ENCODE measurements at places on chromosomes 6 and 20.

- DNase-seq: no peak
Measured at GRCh38 chr6:165732696-165733488, 69.9 kb upstream of the PDE10A start.

- no peak for DNase-seq
Measured at GRCh38 chr6:1386038-1386709, 3.2 kb upstream of the FOXF2 start.

DNA sequence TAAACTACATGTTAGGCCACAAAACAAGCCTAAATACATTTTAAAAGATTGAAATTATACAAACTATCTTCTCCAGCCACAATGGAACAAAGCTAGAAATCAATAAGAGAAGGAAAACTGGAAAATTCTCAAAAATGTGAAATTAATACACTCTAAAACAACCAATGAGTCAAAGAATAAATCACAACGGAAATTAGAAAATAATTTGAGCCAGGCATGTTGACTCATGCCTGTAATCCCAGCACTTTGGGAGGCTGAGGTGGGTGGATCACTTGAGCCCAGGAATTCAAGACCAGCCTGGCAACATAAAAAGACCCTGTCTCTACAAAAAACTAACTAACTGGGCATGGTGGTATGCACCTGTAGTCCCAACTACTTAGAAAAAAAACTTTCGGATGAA is 6.3 kb upstream of the WFDC13 start:
- no peak for DNase-seq

DNA sequence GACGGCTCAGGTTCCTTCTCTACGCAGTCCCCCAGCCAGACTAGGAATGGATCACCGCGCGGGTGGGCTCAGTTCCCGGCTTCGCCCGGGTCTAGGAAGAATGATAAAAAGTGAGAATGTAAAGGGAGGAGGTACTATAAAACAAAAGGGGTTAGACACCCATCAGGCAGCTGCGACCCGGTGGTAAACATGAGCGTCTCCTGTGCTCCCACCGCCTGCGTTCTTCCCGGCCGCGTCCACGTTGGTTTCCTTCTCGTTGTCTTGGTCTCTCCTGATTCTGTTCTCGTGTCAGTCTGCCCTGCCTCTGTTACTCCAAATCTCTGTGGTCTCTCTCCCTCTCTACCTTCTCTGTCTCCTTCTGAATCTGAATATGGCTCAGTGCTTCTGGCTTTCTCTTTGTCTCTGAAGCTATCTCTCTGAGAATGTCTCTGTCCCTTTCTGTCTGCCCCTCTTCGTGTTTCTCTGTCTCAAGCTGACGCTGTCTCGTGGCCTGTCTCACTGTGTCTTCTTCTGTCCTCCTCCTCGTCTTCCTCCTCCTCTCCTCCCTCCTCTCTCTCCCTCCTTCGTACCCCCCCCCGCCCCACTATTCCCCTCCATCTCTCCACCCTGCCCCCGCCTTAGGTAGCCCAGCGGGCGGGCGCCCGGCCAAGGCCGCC is 41.6 kb upstream of the FOXP4 start:
- DNase-seq: no peak

DNA sequence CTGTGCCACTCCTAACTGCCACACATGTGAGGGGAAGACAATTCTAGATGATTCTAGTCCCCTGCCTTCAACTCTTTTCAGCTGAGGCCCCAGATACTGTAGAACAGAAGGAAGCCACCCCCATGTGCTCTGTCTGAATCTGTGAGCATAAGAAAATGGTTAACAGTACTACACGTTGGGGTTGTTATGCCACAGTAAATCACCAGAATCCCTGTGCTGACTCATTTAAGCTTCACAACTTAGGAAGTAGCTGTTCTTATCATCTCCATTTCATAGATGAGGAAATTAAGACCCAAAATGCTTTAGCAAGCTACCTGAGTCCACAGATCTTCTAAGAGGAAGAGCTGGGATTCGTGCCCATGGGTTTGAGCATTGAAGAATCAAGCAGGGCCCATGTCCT is 27.4 kb upstream of the SCRT2 start:
- no peak for DNase-seq

GRCh38 chr6:33117811-33118277 is 42.1 kb downstream of the HLA-DPB1 start:
- DNase-seq: no peak

DNA sequence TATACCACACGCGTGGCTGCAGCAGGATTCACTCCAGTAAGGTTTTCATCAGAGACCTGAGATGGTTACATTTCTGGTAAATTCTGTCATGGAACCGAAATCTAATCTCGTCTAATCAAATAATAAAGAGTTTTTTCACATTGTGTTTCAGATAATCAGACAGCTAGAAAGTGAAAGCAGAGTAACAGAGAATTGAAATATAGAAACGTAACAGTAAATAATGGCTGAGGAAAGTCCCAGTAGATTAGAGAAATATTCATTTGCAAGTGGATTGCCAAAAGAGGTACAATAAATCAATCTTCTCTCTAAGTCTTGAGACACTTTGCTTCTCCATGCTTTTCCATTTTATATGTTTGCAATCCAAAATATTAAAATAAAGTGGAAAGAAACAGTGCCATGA is 42.4 kb downstream of the PKHD1 start:
- no peak for DNase-seq

DNA sequence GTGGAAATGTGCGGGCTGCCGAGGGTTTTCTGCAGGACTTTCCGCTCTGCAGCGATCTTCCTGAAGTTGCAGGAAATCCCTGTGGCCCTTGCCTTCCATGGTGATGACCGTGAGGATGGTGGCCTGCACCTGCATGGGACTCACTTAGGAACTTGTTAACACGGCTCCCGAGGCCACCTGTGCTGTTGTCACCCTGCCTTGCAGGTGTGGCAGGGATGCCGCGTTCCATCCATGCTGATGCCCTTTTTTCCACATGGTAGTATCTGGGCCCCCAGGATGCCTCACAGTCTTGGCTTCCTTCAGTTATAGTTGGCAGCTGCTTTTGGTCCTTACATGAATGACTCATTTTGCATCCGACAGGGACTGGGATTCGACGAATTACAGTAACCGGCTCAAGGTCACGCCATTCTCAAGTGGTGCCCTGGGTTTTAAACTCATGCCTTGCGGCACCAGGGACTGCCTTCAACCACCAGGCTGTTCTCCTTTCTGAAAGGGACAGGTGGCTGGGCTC is 37.2 kb downstream of the SYNJ2 start:
- no peak for DNase-seq

DNA sequence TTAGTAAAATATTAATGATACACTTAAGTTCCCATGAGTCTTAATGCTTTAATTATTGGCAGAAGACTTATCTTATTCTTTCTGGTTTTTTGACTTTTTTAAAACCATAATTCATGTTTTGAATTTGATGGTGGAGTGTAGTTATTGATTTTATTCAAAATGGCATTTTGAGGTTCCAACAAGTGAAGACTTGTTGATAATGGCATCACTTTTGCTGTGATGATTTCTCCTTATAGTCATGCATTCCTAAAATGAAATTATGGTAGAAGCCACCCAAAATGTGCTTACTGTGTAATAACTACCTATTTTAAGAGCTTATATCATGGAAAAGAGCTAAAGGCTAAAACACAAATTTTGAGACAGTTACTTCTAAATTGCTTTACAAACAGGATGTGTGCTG is 2.2 kb downstream of the DOP1A start:
- no peak for DNase-seq

Data from NCI-H510A treated with DMSO at 0.1 percent for 48 hours (cell line).